ENCODE measurements at places on chromosomes 13 and 19.
A peak's percentile ranks its signal among the peaks of the same experiment; 100 is the strongest.

DNA sequence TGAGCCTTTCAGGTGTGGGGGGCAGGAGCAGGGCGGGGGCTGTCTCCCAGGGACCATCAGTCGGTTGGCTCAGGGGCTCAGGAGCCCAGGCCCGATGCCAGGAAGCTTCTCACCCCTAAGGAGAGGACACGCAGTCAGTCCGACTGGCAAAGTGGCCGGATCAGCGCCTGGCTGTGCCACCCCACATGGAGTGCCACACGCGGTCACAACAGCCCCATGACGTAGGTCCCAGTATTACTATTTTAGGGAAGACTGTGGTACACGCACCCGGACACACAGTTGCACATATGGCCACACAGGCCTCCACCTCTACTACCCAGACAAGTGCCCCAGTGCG lies 29.3 kb upstream of the GRTP1 start:
- no peak for DNase-seq

DNA sequence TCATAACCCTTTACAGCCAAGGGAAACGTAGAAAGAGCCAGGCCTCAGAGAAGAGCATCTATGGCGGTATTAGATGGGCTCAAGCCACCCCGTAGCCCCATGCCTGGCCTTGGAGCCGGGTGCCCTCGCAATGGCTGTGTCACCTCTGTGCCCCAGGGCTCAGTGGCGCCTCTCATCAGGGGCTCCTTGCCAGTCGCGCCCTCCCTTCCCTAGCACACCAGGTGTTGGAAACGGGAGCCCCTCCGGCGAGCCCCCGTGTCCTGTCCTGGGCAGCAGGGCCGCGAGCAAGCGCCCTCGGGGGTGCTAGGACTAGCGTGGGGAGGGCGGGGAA lies 453 bp downstream of the ZNF256 start:
- DNase-seq: no peak

GRCh38 chr13:34035676-34036325 lies 217.9 kb downstream of the RFC3 start:
- no peak for DNase-seq

- DNase-seq: peak; percentile 69
Observed at GRCh38 chr19:10419646-10420443, 493 bp upstream of the PDE4A start.

DNA sequence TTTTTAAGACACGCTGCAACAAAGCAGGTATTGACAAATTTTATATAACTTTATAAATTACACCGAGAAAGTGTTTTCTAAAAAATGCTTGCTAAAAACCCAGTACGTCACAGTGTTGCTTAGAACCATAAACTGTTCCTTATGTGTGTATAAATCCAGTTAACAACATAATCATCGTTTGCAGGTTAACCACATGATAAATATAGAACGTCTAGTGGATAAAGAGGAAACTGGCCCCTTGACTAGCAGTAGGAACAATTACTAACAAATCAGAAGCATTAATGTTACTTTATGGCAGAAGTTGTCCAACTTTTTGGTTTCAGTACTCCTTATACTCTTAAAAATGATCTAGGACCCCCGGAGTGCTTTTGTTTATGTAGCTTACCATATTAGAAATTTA lies 1.2 kb downstream of the BRCA2 start:
- no peak for DNase-seq

- DNase-seq: no peak
Observed at GRCh38 chr13:109146912-109147647, 517.7 kb downstream of the MYO16 start.

- no peak for DNase-seq
Observed at GRCh38 chr13:113205428-113205931, 3.0 kb downstream of the PCID2 start.

GRCh38 chr13:99414048-99414995 lies 87.0 kb upstream of the TM9SF2 start:
- no peak for DNase-seq

DNA sequence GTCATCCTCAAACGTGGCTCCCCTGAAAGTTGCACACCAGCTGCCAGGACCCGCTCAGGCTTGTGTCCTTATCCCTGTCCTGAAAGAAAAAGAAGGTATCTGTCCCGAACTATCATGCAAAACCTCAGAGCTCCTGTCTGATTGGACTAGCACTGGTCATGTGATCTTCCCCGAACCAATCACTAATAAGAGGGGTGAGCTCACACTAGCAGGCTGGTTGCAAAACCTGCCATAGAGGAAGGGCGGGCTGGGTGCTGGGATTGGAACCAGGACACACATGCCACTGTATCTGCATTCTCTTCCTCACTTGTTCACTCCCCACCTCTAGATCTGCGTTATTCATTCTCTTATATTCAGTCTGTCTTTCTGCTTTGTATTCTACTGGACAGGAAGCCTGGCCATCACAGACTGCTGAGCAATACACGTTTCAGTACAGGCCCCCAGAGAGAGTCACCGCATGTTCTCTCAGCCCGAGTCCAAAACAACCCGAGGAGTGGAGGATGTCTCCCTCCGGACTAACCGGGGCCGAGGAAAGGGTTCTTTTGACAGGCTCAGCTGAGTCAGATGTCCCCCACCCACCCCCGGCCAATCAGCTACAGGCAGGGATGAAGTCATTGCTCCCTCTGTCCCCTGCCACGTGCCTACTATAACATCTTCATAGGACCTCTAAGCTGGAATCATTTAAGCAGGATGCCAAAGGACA lies 97.7 kb downstream of the SIPA1L3 start:
- DNase-seq: peak; percentile 84

DNA sequence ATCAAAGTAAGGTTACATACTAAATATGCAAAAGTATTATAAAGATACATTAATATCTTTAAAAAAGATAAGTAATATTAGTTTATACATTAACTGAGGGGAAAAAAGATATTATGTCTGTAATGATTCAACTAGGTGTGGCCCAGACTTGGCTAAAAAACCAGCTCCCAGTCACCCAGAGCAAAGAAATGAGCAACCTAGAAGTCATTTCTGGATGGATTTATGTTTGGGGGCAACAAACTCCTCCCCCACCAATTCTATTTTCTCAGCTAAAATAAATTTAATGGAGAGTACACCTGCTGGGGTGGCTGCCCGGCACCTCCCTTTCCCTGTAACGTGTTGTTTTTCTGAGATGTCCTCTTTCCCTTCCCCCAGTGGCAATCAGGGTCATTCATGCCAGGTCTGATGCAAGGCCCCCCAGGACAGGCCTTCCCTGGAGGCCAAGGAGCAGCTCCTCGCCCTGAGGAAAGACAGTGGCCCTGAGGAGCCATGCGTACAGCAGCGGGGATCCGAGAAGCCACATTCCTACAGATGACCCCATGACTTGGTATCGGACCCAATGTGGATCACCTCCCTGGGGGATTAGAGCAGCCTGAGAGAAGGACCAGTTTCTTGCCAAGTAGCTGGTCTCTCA lies 78.6 kb upstream of the DOCK9 start:
- DNase-seq: no peak

DNA sequence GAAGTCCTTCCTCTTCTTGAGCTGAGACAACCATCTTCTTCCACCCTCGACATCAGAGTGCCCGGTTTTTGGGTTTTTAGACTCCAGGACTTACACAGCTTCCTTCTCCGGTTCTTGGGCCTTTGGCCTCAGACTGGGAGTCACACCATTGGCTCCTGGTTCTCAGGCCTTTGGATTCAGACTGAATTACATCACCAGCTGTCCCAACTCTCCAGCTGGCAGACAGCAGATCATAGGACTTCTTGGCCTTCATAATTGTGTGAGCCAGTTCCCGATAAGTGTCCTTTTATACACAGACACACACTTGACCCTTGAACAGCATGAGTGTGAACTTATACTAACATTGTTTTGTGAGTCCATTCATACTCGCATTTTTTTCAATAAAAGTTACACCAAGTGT lies 166.0 kb upstream of the UBL3 start:
- no peak for DNase-seq

DNA sequence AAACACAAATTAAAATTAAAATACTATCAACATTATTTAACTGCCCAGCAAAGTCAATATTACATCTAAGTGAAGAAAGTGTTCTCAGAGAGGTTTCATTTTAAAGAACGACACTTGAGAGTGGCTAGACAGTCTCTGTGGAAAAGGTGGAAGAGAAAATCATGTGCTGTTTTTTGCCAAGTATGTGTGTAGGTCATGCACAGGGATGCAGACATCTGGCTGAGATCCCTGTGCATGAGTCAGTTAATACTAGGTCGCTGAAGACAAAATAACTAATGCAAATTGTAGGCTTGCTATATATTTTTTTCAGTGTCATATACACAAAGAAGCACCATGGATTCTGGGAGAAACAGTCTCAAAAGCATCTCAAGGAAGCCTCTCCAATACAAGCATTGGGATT lies 44.3 kb upstream of the ENOX1 start:
- DNase-seq: no peak

DNA sequence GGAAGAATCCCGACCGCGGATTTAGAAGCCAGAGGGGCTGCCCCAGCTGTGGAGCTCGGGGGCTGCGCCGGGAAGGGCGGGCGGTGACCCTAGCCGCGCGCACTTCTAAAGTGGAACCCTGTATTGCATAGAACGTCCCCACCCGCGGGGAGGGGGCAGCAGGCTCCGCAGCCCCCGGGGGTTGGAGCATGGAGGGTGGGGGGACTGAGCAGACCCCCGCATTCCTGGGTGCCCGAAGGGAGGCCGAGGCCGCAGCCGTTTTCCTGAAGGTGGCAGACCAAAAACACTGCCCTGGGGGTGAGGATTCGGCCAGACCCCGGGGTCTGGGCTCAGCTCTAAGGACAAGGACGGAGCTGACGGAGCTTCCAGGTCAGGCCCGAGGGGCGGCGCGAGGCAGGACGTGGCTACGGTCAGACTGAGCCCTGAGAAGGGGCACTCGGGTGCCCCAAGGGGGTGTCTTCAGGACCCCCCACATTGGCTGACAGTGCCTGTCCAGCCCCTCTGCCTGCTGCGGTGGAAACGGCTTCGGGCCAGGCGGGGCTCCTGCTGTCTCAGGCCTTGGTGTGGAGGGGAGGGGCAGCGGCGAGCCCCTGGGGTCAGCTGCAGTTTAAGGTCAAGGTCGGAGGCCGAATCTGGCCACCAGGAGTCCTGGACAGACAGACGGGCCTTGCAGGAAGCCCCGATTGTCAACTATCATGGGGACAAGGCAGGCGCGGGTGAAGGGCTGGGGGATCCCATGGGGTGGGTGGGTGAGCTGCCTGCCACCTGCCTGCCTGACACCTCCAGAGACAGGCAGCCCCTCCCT lies 12.6 kb downstream of the MKNK2 start:
- DNase-seq: no peak

GRCh38 chr19:52335768-52336116 lies 301 bp upstream of the ZNF610 start:
- no peak for DNase-seq

- no peak for DNase-seq
Observed at GRCh38 chr13:102772042-102772425, 1.6 kb downstream of the TEX30 start.

GRCh38 chr13:91313103-91313502 lies 34.4 kb upstream of the MIR17HG start:
- no peak for DNase-seq

GRCh38 chr19:4358709-4359626 lies 15.6 kb downstream of the MPND start:
- no peak for DNase-seq

DNA sequence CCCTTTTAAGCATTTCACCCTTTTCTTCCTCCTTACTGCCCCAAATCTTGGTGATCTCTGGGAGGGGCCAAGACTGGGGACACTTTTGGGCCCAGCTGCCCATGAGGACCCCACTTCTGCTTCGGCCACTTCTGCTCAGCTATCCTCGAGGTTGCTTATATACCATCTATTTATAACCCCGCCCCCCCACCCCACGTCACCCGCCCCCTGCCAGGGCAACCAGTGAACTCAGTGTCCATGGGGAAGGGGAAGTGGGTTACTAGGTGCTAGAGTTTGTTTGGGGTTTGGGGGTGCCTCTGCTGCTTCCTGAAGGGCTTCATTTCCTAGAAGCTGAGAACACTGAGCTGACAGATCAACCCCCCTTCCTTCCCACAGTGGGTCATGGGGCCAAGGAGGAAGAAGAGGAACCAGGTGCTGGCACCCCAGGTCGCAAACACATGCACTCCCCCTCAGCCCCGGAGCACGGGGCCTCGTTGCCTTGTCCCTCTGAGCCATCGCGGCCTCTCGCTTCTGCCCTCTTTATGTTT lies 6.1 kb upstream of the ADGRE5 start:
- no peak for DNase-seq

- no peak for DNase-seq
Observed at GRCh38 chr19:34960103-34960805, 3.8 kb downstream of the ZNF792 start.

- DNase-seq: no peak
Observed at GRCh38 chr13:23856008-23856750, 33.0 kb downstream of the MIPEP start.

- DNase-seq: no peak
Observed at GRCh38 chr13:23081220-23081619, 99.6 kb upstream of the SGCG start.

GRCh38 chr19:43768273-43769050 lies 12.3 kb downstream of the KCNN4 start:
- no peak for DNase-seq

DNA sequence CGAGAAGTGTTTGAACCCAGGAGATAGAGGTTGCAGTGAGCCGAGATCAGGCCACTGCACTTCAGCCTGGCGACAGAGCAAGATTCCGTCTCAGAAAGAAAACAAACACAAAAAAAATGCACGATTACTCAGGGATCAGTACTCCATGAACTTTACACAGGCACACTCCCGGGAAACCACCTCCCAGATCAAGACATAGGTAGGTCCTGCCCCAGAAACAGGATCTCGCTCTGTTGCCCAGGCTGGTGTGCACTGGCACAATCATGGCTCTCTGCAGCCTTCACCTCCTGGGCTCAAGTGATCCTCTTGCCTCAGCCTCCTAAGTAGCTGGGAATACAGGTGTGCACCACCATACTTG lies 11.2 kb downstream of the VASP start:
- DNase-seq: no peak

- no peak for DNase-seq
Observed at GRCh38 chr13:38637576-38637975, 49.3 kb upstream of the FREM2 start.

- no peak for DNase-seq
Observed at GRCh38 chr13:73997964-73998363, 136.2 kb downstream of the KLF12 start.

DNA sequence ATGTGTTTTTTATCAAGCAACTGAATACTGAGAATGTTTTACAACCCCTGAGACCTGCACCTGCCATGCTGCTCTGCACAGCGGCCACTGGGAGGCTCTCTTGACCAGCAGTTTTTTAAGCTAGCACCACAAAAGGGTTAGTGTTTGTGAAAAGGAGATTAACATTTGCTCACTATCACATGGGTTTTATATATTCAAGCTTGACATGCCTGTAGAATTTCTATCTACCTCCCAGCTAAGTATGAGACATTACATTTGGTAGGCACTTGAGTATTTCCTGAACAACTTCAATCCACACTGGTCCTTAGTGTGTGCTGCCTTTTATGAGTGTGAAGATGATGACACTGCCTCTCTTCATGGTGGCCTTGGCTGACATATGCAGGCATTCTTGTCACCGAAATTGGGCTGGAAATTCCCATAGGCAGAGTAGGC lies 1238.9 kb downstream of the UQCRFS1 start:
- DNase-seq: no peak

DNA sequence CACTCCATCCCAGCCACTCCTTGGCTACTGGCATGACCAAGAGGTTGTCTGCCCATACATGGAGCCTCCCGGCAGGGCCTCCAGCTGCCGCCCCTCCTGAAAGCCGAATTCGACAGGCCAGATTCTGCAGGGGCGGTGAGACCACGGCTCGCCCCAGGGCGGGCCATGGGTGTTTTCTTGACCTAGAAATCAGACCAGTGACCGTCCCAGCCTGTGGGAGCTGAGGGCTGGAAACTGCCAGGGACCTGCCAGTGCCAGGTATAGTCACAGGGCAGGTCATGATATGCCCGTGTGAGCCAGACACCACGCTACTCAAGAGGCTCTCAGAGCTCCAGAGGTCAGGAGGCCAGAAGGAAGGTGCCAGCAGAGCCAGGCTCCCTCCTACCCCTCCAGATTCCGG lies 16.8 kb downstream of the DAPK3 start:
- no peak for DNase-seq

Measured in right kidney (tissue), 9 donors.